ENCODE measurements at places on chromosomes 7 and 10.
A peak's percentile ranks its signal among the peaks of the same experiment; 100 is the strongest.

DNA sequence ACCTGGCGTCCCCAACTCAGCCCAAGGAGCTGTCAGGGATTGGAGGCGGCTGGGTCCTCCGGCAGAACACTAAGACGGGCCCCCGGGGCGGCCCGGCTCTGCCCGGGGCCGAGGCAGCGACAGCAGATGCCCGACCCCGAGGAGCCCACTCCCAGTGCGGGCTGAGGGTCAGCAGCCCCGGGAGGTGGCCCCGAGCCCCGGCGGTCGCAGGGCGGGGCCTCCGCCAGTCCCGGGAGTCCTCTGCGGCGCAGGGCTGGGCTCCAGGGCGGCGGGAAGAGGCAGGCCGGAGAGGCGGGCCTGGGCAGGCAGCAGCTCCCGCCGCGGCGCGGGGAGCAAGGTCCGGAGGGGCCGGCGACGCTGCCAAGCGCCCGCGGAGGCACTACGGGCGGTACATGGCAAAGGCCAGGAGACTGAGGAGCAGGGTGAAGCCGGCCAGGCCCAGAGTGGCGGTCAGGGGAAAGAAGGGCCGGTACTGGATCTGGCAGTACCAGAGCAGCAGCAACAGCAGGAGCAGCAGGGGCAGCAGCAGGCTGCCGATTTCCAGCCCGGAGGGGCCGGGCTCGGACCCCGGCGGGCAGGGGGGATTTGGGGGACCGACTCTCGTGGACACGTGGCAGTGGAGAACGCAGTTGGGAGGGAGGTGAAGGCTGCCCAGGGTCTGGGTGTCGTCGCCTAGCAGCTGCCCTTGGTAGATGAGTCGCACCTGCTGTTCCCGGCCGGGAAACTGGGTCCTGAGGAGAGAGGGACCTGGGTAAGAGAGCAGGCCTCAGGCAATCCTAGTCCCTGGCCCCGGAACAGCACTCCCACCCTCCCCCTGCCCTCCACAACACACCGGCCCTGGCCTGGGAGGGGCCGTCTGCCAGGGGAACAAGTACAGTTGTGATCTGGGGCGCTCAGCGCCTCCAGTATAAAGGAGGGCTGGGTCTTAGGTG, 827 bp upstream of the FASTK start:
- DNase-seq: no peak

DNA sequence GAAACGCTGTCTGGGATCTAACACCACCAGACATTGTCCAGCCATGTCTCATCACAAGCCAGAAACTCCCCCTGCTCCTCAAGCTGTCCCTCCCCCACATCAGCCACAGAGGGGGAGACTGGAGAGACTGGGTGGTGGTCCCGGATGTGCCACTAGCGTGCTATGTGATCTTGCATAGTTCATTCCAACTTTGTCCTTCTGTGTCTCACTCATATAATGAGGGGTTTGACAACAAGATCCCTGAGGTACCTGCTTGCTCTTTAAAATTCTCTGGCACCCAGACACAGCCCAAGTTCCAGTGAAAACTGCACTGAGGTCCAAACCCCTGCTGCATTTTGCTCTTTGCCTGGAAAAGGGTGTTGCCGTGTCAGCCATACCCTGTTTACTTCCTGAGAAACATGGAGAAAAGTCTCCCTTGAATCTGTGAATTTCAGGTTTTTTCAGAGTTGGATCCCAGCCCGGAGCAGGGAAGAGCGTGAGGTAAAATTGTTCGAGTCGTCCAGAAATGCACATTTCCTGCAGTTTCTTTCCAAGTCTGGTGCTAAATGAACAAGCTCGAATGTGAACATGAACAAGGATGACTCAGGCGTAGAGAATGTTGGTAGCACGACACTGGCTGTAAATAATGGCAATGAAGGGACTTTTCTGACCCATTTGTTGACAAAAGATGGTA, 156.6 kb downstream of the CCDC3 start:
- DNase-seq: no peak

DNA sequence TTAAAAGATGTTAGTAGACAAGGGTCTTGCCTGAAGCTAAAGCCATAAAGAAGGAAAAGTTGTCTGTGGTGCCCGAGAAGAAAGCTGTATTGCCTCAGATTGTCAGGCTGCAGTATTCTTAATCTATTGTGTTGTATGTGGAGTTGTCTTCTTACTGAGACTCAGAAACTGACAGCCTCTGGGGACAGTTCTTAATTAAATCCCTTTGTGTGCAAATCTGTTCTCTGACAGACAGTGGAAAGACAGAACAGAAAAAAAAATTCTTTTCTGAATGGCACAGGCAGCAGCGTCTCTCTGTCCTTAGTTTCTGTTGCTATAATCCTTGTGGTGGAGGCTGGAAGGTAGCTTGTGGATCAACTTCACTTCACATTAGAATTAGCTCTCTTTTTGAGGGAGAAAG, 16.8 kb downstream of the VWC2 start:
- no peak for DNase-seq

DNA sequence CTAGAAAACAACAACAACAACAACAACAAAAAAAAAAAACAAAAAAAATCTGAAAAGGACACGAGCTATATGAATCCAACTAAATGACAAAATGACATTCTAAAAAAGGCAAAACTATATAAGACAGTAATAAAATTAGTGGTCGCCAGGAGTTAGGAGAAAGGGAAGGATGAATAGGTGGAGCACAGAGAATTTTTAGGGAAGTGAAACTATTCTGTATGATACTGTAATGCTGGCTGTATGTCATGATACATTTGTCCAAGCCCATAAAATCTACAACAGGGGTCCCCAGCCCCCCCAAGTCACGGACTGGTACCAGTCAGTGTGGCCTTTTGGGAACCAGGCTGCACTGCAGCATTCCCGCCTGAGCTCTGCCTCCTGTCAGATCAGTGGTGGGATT, 2.8 kb upstream of the PUS7 start:
- DNase-seq: no peak

GRCh38 chr7:121449735-121450240, 53.7 kb upstream of the FAM3C start:
- DNase-seq: no peak

DNA sequence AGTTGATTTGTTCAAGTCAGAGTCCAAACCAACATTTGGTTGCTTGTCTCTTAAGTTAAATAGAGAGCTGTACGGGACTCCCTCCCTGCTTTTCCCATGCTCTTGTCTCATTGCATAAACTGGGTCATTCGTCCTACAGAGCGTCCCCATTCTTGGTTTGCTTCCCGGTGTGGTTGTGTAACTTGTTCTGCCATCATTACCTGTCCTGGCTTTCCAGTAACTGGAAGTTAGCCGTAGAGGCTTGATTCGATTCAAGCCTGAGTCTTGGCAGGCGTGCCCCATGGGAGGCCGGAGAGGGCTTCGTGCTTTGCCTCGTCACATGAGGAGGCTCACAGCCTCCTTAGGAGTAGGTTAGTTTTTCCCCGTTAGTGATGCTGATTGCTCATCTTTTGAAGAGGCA, 40.2 kb downstream of the FBH1 start:
- no peak for DNase-seq

- DNase-seq: no peak
Measured at GRCh38 chr7:129146237-129146979, 1.9 kb downstream of the TSPAN33 start.

DNA sequence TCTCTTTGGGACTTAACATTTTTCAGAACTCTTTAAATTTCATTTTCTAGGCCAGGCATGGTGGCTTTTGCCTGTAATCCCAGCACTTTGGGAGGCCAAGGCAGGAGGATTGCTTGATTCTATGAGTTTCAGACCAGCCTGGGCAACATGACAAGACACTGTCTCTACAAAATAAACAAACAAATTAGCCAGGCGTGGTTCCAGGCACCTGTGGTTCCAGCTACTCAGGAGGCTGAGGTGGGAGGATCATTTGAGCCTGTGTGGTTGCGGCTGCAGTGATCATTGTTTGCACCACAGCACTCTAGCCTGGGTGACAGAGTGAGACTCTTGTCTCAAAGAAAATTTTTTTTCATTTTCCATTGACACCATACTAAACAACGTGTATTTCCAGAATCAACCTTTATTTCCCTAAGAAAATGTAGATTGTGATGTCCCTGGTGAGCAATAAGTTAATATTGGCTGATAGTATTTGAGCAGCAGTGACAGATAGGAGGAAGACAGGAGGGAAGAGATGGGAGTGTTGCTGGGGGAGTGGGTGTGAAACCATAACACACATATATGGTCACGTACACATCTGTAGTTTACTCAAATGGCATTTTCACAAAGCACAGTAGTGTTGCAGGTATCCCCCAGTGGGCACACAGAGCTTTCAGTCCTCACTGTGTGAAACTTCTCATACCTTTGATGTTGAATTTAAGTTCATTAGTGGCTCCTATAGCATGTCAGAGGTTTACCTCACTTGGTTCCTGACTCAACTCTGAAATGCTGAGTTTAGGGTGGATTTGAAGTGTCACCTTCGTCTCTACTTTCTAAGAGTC, 205.6 kb downstream of the AUTS2 start:
- DNase-seq: no peak

- no peak for DNase-seq
Measured at GRCh38 chr10:35854661-35855060, 212.6 kb upstream of the FZD8 start.

- no peak for DNase-seq
Measured at GRCh38 chr7:88328787-88329186, 22.1 kb upstream of the STEAP4 start.

DNA sequence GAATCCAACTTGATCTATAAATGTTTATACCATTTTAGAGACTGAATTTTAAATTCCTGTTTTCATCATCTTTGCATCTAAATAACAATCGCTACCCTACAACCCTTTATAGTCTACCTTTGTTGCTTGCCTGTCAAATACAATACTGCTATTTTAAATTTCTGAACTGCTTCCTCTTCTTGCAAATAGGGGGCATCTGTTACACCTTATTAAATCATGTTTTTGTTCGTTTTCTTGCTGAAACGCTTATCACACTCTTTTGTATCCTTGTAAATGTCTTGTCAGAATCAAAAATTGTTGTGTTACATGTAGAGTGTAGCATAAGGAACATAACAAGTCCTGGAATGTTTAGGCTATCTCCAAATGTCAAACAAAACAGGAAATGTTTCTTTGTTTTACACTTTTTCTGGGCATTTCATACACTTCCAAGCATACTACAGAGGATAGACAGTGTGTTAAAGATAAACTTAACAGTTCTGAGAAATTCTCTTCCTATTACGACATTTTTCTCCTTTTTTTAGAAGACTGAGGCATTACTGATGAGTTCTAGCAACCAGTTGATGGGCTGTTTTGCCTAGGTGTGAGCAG, 281.3 kb downstream of the GPR158 start:
- DNase-seq: no peak

GRCh38 chr7:65444899-65445823, 71.5 kb downstream of the ZNF92 start:
- DNase-seq: no peak

GRCh38 chr7:100493476-100494264, 9.9 kb downstream of the NYAP1 start:
- DNase-seq: peak; percentile 66

GRCh38 chr7:129617652-129618051, 6.1 kb downstream of the NRF1 start:
- no peak for DNase-seq

DNA sequence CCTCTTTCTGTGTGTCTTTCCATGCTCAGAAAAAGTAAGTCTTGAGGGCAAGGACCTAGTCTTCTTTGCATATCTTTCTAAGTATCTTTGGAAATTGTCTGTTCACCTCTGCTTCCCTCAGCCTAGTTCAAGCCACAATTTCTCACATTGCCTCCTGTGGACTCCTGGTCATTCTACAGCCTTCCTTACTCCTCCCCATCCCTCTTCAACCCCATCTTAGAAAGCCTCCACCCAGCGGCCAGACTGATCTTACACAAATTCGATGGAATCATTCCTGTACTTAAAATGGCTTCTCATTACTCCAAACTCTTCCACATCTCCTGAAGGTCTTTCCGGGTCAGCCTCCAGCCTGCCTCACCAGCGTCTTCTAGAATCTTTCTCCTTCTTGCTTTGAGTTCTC, 24.1 kb upstream of the AGK start:
- DNase-seq: no peak

DNA sequence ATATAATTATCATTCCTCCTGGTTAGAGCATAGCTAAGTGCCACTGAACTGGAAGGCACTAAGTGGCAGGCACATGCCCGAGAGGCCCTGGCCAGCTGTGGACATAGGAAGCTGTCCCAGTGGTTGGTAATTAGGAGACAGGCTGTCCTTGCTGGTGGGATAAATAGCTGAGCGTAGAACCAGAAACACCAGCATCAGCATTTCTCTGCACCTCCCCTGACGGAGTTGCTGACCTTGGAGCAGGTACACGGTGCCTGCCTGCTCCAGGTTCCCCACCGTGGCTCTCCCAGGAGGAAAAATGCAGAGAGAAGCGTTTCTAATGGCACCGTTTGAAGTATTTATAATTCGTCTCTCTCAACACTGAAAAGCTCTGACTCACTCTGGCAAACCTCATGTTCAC, 5.6 kb upstream of the ABLIM1 start:
- DNase-seq: no peak

GRCh38 chr7:141012696-141013344, 1.9 kb downstream of the MRPS33 start:
- no peak for DNase-seq

- DNase-seq: no peak
Measured at GRCh38 chr10:47365431-47366180, 17.4 kb downstream of the RBP3 start.

Data from stimulated activated CD4-positive, alpha-beta T cell treated with anti-CD3 and anti-CD28 coated beads, Interleukin-4, amount 100 ng/mL, for 24 hours (primary cell).